ENCODE measurements at places on chromosomes 11 and 22. TPM values are rescaled to one million over a fixed set of nuclear protein-coding genes. Genes with fewer than 3 reads are reported as not detected.

RIMBP3C gene
- 0.17 TPM for polyA plus RNA-seq

GAS2L1 gene
- polyA plus RNA-seq, result not detected

LRRC10B gene
- polyA plus RNA-seq, result not detected

TMPRSS13 gene
- polyA plus RNA-seq, result not detected

OR2AG2 gene
- not detected for polyA plus RNA-seq

RTN4RL2 gene
- 0.19 TPM for polyA plus RNA-seq

KCNC1 gene
- not detected for polyA plus RNA-seq

FAM76B gene
- 28.5 TPM for polyA plus RNA-seq

GAB4 gene
- not detected for polyA plus RNA-seq
